ENCODE measurements at places on chromosomes 12 and 14. TPM values are rescaled to one million over a fixed set of nuclear protein-coding genes. Genes with fewer than 3 reads are reported as not detected.

DNA sequence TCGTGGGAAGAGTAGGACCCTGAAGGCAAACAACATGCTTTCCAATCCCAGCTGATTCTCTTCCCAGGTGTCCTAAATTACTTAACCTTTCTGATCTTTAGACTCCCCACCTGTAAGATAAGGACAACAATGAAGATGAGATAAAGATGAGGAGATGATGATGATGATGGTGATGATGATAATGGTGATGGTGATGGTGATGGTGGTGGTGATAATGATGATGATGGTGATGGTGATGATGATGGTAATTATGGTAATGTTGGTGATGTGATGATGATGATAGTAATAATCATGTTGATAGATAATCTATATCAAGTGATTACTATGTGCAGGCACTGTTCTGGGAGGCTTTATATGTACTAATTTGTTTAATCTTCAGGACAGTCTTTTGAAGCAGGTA is 48.3 kb downstream of the NR1H4 start:
- H3K27me3 ChIP-seq = no peaks in the 10 kb centered on the region
- no peak overlapping the region for H3K27ac ChIP-seq
- H3K4me1 ChIP-seq = no peaks in the 10 kb centered on the region

DNA sequence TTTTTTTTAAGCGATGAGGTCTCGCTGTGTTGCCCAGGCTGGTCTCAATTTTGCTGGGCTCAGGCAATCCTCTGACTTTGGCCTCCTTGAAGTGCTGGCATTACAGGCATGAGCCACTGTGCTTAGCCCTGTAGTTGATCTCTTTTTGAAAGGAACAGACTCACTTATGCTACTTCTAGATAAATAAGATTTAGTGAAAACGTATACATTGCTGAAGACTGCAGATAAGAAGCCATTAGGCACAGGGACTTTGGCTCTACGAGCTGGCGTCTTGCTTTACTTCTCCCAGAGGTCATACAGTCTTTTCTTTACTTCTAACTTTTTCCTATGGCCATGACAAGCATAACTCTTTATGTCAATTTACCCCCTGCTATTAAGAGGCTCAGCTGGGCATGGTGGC is 9.4 kb downstream of the PTGR2 start:
- no peaks in the 10 kb centered on the region for H3K36me3 ChIP-seq
- H3K27ac ChIP-seq = no peak overlapping the region
- H3K4me3 ChIP-seq = no peak overlapping the region
- H3K27me3 ChIP-seq = no peaks in the 10 kb centered on the region
- no peak for DNase-seq

- H3K4me1 ChIP-seq = no peaks in the 10 kb centered on the region
- H3K27ac ChIP-seq = no peak overlapping the region
- H3K4me3 ChIP-seq = no peak overlapping the region
- H3K36me3 ChIP-seq = no peaks in the 10 kb centered on the region
- no peaks in the 10 kb centered on the region for H3K27me3 ChIP-seq
- DNase-seq = no peak
These were observed 556.6 kb downstream of the TRHDE start for GRCh38 chr12:72828662-72829324.

- no peak overlapping the region for H3K4me3 ChIP-seq
- no peaks in the 10 kb centered on the region for H3K36me3 ChIP-seq
- no peaks in the 10 kb centered on the region for H3K4me1 ChIP-seq
- no peak for DNase-seq
- no peaks in the 10 kb centered on the region for H3K27me3 ChIP-seq
These were observed 25.9 kb downstream of the SLC25A47 start for GRCh38 chr14:100348784-100349685.

DNA sequence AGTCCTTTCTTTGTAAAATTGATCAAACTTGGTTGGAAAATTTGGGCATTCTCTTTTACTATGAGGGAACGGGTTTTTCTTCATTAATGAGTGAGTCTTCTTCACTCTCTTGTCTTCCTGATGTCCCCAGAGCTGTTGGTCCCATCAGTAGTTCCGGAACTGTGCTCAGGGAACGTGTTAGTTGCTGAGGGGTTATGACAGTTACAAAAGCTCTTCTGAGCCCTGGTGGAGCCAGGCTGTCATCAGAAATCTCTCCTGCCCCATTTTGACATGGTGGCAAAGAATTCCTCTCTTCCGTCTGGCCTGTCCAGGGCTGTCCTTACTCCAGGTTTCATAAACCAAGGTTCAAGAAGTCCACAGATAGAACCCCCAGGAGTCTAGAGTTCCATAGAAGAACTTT is 208.5 kb downstream of the SLC41A2 start:
- no peak overlapping the region for H3K27ac ChIP-seq
- H3K4me3 ChIP-seq = no peak overlapping the region
- DNase-seq = no peak
- no peaks in the 10 kb centered on the region for H3K27me3 ChIP-seq
- no peaks in the 10 kb centered on the region for H3K36me3 ChIP-seq

- H3K36me3 ChIP-seq = no peaks in the 10 kb centered on the region
- no peak overlapping the region for H3K4me3 ChIP-seq
- H3K27me3 ChIP-seq = no peaks in the 10 kb centered on the region
These were observed 93.7 kb downstream of the RIN3 start for GRCh38 chr14:92607251-92607650.

DNA sequence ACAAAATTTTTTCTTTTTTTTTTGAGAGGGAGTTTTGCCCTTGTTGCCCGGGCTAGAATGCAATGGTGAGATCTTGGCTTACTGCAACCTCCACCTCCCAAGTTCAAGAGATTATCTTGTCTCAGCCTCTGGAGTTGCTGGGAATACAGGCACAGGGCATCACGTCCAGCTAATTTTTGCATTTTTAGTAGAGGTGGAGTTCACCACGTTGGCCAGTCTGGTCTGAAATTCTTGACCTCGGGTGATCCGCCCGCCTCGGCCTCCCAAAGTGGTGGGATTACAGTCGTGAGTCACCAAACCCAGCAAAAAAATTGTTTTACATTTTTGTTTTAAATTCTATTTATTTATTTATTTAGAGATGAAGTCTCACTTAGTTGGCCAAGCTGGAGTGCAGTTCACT is 4.7 kb upstream of the SLC2A14 start:
- H3K27ac ChIP-seq = no peak overlapping the region
- H3K4me3 ChIP-seq = no peak overlapping the region
- DNase-seq = no peak

GRCh38 chr14:76386944-76387782 is 11.2 kb downstream of the ESRRB start:
- H3K4me1 ChIP-seq = no peaks in the 10 kb centered on the region
- DNase-seq = peak; percentile 52
- peaks cover 16% of the 10 kb centered on the region for H3K27me3 ChIP-seq
- no peak overlapping the region for H3K27ac ChIP-seq
- no peaks in the 10 kb centered on the region for H3K36me3 ChIP-seq
- H3K4me3 ChIP-seq = no peak overlapping the region

DNA sequence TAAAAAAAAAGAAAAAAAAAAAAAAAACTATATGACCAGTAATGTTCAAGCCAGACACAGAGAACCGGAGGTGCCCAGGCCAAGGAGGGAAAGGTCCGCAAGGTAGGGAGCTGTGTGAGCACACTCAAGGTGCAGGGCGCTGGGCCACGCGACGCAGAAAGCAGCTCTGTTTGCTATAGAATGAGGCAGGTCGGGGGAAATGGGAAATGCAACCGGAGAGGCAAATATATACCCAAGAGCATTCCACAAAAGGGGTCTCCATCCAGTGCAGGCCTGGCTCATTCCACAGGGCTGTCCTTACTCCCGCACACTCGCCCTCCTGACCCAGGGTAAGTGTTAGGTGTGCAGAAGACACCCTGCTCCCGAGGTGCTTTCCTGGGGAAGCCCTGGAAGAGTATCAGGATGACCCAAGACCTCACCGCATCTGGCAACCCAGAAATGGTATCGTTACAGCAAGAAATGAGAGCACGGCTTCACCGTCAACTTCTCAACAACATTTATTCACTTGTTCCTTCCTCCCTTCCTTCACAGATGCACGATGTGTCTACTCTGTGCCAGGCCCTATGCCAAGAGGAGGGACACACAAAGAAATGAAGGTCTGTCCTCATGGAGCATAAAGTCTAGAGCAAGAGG is 86.4 kb downstream of the BCL11B start:
- no peak overlapping the region for H3K27ac ChIP-seq
- no peak overlapping the region for H3K4me3 ChIP-seq
- no peaks in the 10 kb centered on the region for H3K36me3 ChIP-seq
- no peaks in the 10 kb centered on the region for H3K4me1 ChIP-seq
- H3K27me3 ChIP-seq = no peaks in the 10 kb centered on the region

DNA sequence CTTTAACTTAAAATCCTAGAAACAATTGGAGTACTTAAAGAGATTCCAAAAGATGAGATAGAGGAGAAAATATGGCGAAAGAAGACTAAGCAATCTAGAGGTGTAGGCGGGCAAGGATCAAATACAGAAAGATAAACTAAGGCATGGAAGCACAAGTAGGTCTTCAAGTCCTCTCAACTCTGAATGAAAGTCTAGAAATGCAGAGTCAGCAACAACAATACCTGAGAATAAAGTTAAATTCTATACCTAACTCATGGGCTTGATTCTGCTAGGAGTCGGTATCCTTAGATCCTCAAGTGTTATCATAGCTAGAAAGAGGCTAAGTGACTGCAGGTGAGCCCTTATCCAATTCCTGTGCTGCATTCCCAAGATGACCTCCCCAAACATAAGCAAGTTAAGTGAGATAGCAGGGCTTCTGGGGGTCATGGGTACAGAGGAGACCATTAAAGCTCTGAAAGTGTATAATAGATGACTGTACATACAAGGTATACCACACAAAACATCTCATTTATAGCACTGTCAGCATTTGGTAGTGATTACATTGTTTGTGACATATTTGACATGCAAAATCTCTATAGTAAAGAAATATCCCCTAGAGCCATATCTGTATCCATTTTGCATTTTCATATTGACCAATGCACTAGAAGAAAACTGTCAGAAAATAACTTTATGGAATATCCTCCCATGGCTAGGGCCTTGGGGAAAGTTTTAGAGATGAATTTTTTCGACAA is 82.5 kb upstream of the ARID2 start:
- no peaks in the 10 kb centered on the region for H3K36me3 ChIP-seq
- H3K27me3 ChIP-seq = peaks cover 5% of the 10 kb centered on the region
- DNase-seq = no peak
- H3K4me1 ChIP-seq = no peaks in the 10 kb centered on the region

- peaks cover 8% of the 10 kb centered on the region for H3K4me1 ChIP-seq
- no peaks in the 10 kb centered on the region for H3K27me3 ChIP-seq
- no peak overlapping the region for H3K27ac ChIP-seq
- DNase-seq = no peak
- no peaks in the 10 kb centered on the region for H3K36me3 ChIP-seq
These were observed 6.2 kb downstream of the PGF start for GRCh38 chr14:74949191-74949601.

Gene TSPAN19
- total RNA-seq = not detected

Gene GLT8D2
- total RNA-seq = 0.54 TPM

Gene FOXN4
- total RNA-seq = 0.08 TPM

Gene GRIN2B
- total RNA-seq = not detected
